B cell (primary cell): ENCODE measurements at places on chromosomes 12 and 14. TPM values are rescaled to one million over a fixed set of nuclear protein-coding genes. Genes with fewer than 3 reads are reported as not detected.

DNA sequence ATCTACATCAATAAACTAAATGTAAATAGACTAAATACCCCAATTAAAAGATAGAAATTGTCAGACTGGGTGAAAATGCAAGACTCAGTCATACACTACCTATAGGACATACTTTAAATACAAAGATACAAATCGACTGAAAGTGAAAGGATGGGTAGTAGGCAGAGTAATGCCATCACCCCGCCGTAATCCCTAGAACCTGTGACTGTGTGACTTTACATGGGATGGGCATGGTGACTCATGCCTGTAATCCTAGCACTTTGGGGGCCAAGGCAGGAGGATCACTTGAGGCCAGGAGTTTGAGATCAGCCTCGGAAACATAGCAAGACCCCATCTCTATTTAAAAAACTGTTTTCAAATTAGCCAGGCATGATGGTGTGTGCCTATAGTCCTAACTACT lies 2.6 kb upstream of the EVL start:
- no peak for DNase-seq

GRCh38 chr14:54446161-54446693 lies 5.1 kb upstream of the CNIH1 start:
- DNase-seq, result no peak

DNA sequence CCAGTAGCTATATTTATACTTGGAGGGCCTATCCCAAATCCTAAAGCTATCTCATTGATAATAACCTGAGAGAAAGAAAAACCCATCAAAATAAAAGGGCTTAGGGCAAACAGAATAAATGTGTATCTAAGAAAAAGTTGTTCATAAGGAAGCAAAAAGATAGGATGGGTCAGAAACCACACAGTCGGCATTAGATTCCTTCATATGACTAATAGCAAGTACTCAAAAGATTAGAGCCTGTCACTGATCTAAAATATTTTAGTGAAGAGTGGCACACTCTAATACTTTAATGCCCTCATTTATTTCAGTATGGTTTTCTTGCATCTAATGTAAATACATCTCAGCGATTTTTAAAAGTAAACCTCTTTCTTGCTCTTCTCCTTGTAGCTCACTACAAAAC lies 17.1 kb upstream of the NAV3 start:
- DNase-seq, result no peak

- DNase-seq, result no peak
Observed at GRCh38 chr12:41287500-41288141, 99.5 kb downstream of the PDZRN4 start.

- no peak for DNase-seq
Observed at GRCh38 chr14:105568859-105569766, 42.7 kb downstream of the TMEM121 start.

GRCh38 chr12:123076604-123077297 lies 74.1 kb downstream of the PITPNM2 start:
- no peak for DNase-seq

DNA sequence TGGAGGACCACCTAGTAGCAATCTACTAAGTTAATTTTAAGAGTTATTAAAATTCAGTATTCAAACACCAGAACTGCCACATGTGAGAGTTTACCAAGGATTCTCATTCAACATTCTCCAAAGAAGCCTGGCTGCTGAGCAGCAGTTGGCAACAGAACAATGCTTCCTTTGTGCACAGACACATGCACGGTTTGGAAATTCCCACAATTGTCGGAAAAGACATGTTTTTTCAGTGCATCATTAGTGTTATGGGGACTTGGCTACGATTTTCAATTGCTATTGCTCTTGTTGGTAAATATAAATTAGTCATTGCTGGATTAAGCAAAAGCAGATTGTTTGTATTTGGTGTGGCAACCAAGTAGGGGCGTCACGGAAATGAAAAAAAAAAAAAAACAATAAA lies 22.2 kb downstream of the ST8SIA1 start:
- DNase-seq, result no peak

DNA sequence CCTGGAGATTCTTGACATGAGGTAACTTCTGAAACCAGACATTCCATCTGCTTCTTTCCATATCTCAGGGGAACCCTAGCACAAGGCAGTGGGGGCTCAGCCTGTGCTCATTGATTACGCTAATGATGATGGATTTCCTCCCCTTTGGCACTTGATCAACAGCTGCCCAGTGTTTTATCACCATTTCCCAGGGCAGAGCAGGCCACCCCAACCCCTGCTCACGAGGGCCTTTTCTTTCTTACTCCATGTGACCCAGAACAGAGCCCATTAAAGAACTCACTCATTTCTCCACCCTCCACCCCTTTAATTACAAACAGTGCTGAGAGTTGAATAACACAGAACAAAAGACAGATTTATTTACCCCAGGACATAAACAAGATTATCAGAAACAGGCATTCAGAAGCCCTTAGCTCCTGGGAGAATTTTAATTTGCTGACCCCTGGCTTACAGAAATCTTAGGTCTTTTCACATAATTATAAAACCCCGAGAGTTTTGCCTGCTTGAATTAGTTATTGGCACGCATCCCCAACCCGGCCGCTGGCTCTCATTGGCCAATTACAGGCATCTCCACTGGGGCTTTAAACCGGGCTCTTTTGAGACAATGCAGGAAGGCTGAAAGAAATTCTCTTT lies 32.0 kb upstream of the CCDC60 start:
- DNase-seq, result no peak

- no peak for DNase-seq
Observed at GRCh38 chr12:51746416-51746815, 102.1 kb downstream of the FIGNL2 start.

Gene TEP1
- total RNA-seq, result 123 and 143 TPM in 2 replicates

Gene KRT84
- not detected in 2 replicates for total RNA-seq

Gene OAS1
- 45.7 and 48.3 TPM in 2 replicates for total RNA-seq

Gene C1QL4
- total RNA-seq, result not detected in 2 replicates

Gene ZNF641
- total RNA-seq, result 29.7 and 34.2 TPM in 2 replicates
